ENCODE measurements at places on chromosomes 4 and X. TPM values are rescaled to one million over a fixed set of nuclear protein-coding genes. Genes with fewer than 3 reads are reported as not detected.

The ARHGEF38 gene
- total RNA-seq: not detected

The ARHGEF6 gene
- not detected for total RNA-seq

The PDCL2 gene
- not detected for total RNA-seq

The P2RY4 gene
- 0.07 TPM for total RNA-seq

The SLAIN2 gene
- total RNA-seq: 20.0 TPM

All from HepG2 (cell line).